Activated CD4-positive, alpha-beta T cell treated with anti-CD3 and anti-CD28 coated beads, Interleukin-2, amount 10 ng/mL, durations not matched to agents 7 days and 5 days (primary cell): ENCODE measurements at places on chromosomes 5 and 9.

- no peak for DNase-seq
These were observed 527.2 kb downstream of the NR2F1-AS1 start for GRCh38 chr5:93053825-93054224.

DNA sequence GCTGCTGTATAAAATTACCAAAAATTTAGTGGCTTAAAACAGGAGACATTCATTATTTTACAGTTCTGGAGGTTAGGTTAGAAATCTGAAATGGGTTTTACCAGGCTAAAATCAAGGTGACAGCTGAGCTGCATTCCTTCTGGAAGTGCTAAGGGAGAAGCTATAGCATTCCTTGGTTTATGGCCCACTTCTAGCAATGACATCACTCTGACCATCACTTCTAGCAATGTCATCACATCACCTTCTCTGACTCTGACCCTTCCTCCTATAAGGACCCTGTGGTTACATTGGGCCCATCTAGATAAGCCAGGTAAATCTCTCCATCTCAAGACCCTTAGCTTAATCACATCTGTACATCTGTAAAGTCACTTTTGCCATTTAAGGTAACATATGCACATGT lies 366.1 kb downstream of the EFNA5 start:
- no peak for DNase-seq

DNA sequence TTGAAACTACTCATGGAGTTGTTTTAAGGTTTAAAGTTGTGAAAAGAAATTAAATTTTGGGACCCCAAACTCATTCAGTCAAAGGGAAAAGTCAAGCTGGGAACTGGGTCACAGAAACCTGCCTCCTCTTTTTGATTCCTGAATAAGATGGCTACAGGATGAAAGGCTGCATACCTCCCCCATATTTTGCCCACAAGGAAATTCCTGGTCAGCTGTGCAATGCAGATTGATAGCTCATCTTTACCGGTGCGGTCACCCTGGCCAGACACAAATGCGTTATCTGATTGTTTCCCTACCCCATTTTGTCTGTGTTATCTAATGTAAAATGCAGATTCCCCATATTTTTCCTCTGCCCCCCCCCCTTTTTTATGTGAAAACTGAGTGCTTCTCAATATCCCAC lies 1.3 kb downstream of the HAVCR2 start:
- no peak for DNase-seq

GRCh38 chr5:1315709-1316587 lies 21.1 kb upstream of the TERT start:
- peak; percentile 85 for DNase-seq

GRCh38 chr9:136603901-136604814 lies 58.3 kb upstream of the NOTCH1 start:
- no peak for DNase-seq

GRCh38 chr9:75878488-75878860 lies 12.0 kb upstream of the PCSK5 start:
- DNase-seq = no peak

GRCh38 chr5:141662028-141662427 lies 10.8 kb upstream of the FCHSD1 start:
- DNase-seq = no peak

DNA sequence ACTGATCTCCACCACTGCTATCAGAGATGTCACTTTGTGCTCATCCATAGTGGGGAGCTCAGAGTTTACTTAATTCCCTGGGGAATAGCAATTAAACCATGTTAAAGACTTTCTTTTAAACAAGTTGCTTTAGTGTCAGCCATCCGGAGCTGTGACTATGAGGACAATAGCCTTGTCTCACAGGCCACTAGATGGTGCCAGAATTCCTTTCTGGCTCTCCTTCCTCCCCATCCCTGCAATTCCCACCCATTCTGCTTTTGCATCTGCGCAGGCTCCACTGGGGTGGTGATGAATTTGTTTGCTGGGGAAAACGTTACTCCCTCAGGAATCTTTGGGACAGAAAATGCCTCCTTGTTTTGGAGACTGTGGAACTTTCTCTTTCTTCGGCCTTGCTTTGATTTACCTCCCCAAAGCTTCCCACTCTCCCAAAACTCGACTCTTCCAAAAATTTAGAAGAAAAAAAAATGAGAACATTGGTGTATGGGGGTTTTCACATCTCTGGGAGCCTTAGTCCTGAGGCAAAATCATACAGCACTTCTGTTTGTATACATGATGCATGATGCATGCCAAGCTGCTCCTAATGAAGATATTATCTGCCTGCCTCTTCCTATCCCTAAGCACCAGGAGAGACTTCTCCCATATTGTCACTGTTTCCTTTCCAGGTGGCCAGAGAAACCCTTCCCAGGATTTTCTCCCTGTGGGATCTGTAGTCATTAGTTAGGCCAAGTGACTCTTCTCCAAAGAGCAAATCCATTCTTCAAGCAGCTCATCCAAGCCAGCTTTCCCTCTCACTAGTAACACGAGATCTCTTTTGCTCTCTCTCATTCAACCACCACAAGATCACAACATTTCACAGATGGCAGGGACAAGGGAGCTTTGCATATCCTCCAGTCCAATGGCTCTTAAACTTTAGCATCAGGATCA lies 466.1 kb downstream of the TLR4 start:
- no peak for DNase-seq

DNA sequence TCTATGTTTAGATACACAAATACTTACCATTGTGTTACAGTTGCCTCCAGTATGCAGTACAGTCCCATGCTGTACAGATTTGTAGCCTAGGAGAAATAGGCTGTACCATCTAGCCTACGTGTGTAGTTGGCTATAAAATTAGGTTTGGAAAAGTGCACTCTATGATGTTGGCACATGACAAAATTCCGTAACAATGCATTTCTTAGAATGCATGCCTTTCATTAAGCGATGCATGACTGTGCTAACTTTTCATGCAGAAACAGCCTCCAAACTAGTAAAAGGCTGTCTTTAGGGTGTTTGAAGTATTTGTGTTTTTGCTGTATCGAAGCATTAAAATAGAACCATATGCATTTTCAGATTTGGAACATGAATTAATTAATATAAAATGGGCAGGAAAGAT lies 157.9 kb downstream of the RMI1 start:
- DNase-seq = no peak

GRCh38 chr9:121975801-121976277 lies 117.3 kb downstream of the TTLL11 start:
- DNase-seq = no peak

DNA sequence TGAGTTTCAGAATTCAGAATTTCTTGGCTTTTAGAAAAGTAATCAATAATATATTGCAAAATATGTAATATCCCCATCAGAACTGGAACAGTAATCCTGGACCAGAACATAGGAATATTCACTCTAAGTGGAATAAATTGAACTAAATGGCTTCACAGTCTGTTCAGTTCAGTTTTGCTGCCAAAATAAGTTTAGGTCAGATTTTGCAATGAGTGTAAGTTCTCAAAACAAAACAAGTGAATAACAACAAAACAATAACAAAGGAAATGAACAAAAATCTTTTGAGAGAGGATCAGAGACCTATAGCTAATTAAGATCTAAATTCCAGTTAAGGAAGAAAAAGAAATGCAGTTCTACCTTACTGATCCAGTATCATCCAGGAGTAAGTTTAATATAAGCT lies 9.3 kb downstream of the PTGER4 start:
- no peak for DNase-seq

GRCh38 chr5:138685193-138685745 lies 68.0 kb upstream of the CTNNA1 start:
- no peak for DNase-seq

- DNase-seq = no peak
These were observed 8.4 kb downstream of the CCNH start for GRCh38 chr5:87404359-87404758.

DNA sequence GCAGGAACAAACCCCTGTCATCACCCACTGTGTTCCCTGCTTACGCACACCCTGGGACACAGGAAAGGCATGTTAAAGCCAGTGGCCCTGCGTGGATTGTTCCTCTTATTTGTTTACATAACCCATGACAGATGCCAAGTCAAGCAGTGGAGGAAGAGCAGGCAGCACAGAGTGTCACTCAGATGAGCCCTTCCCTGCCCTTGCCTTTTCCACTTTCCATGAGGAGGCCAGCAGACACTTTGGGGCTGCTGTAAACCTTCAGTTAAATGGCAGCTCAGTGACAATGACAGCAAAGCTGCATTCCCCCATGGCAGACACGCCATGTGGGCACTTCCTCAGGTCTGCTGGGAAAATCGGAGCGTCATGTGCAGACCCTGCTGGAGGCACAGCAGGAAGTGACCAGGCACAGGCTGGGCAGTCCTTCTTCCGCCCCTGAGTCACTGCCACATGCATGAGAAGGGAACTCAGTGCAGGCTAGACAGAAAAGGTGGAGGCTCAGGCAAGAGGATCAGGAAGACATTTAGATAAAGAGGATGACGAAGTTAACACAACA lies 216.8 kb upstream of the PIK3R1 start:
- no peak for DNase-seq

GRCh38 chr9:96523374-96523773 lies 73.4 kb downstream of the HABP4 start:
- DNase-seq = no peak

DNA sequence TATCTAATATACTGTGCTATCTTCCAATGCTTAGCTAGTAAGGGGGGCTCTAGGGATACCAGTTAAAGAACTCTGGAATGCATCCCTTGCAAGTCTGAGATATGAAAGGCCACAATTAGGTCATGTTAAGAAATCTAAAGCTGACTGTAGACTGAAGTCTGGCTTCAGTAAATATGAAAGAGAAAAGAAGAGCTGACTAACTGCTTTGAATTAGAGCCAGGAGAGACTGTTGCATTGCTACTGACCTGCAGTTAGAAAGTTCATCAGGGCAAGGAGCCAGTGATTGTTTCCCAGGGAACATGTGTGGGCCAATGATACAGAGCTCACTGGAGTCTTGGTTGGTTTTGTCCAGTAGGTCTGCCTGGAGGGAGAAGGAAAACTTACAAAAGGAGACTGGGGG lies 472.1 kb upstream of the TNC start:
- DNase-seq = no peak

DNA sequence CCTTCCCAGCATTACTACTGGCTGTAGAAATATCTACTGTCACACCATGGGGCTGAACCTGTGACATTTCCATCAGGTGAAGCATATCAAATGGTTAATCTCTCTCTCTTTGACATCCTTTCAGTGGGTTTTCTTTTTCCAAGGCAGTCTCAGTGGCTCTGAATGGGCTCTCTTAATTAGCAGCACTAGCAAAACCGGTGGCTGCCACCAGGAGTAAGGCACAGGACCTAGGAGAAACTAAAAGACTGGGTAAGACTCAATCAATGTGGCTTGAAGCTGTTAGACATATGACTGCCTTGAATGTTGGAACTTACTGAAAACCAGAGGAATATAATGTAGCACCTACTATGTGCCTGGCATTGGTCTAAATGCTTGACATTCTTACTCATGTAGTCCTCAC lies 445.0 kb upstream of the KIF2A start:
- DNase-seq = no peak

- no peak for DNase-seq
These were observed 122.8 kb downstream of the MTX3 start for GRCh38 chr5:79868163-79868670.

DNA sequence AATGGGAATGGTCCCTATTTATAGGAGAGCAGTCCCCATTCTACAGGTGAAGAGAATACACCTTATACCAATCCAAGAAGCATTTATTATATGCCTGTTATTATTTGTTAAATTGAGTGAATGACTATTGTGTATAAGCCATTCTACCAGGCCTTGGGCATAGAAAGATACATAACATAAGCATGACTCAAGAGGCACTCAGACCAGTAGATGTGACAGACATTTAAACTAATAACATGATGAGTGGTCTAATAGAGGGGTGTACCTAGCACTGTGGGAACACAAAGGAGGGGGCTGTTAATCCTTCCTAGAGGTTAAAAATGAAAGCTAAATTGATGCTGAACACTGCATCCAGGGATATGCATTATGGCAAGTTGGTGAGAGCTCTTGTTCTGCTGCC lies 145.0 kb upstream of the TNC start:
- no peak for DNase-seq

GRCh38 chr5:133193794-133194193 lies 142.0 kb downstream of the HSPA4 start:
- DNase-seq = no peak

- DNase-seq = no peak
These were observed 178.8 kb upstream of the IL12B start for GRCh38 chr5:159509002-159509660.

- DNase-seq = no peak
These were observed 86.2 kb downstream of the SLC38A9 start for GRCh38 chr5:55625913-55626312.

DNA sequence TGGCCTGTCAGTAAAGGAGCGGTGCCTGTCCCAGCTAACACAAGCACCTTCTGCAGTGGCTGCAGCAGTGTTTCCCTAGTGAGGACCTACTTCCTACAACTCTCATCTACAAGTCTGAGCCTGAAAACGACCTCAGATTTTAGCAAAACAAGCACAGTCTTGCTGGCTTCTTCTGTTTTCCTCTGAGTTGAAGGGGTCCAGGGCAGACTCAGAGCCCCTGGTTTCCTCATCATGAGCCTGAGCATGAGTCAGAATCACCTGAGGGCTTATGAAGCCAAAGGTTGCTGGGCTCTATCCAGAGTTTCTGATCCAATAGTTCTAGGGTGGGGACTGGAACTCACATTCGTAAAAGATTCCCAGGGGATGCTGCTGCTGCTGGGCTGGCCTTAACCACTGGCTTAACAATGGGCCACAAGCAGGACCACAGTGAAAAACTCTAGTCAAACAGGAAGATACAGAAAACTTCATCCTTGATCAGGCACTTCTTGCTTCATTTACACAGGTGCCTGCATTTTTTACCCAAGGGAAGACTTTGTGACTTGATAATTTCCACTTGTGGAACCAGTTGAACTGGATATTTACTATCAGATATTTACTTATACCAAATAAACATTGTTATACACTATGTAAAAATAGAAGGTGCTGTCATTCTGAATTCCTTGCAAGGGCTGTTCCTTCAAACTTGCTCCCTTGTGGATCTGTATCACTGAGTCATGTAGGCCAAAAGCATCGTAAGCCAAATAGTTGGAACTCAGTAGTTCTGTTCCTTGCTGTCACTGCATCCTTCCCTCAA lies 4.3 kb upstream of the ACER2 start:
- DNase-seq = no peak

GRCh38 chr9:124781967-124782660 lies 5.2 kb downstream of the OLFML2A start:
- DNase-seq = no peak

- no peak for DNase-seq
These were observed 38.5 kb downstream of the FBXL7 start for GRCh38 chr5:15538516-15538915.

- no peak for DNase-seq
These were observed 25.4 kb upstream of the SARDH start for GRCh38 chr9:133763272-133764183.

DNA sequence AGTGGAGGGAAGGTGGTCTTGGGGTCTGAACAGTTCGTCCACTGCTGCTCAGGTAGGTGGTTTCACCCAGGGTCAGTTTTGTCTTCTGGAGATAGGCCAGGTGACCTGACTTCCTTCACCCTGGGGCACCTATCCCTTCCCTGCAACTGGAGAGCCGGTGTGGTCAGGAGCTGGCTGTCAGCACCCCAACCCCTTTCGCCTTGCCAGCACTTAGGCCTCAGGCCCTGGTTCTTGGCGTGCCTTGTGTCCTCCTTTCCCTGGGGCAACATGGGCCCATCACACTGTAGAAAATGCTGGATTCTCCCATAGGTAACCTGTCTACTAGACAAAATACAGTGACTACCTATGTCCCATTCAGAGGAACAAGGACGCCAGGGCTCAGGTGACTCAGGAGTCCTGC lies 13.1 kb downstream of the PROP1 start:
- no peak for DNase-seq

- no peak for DNase-seq
These were observed 829.6 kb downstream of the PTPRD start for GRCh38 chr9:9783211-9783610.

- peak; percentile 33 for DNase-seq
These were observed 83.0 kb upstream of the FREM1 start for GRCh38 chr9:14993061-14993800.
